NCI-H2029 treated with DMSO at 0.1 percent for 48 hours (cell line): ENCODE measurements at places on chromosomes 5 and 9.

GRCh38 chr5:7410936-7411511 is 15.1 kb downstream of the ADCY2 start:
- no peak for DNase-seq

GRCh38 chr5:54589786-54590185 is 72.2 kb downstream of the SNX18 start:
- DNase-seq: no peak

DNA sequence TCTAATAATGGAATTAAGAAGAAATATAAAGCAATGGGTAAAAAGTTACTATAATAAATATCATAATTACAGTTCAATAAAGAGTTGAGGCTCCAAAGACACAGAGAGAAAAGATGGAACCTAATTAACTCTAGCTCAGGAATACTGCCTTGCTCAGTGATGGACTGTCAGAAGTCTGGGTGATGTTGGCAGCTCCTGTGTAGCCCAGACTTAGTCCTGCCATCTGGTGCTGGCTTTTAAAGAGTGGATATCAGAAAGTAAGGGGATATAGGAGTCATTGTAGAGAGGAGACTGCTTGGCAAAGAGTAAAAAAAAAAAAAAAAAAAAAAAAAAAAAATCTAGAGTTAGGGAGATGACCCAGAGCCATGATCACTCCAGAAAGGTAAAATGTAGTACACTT is 551.9 kb upstream of the DMAC1 start:
- DNase-seq: no peak

DNA sequence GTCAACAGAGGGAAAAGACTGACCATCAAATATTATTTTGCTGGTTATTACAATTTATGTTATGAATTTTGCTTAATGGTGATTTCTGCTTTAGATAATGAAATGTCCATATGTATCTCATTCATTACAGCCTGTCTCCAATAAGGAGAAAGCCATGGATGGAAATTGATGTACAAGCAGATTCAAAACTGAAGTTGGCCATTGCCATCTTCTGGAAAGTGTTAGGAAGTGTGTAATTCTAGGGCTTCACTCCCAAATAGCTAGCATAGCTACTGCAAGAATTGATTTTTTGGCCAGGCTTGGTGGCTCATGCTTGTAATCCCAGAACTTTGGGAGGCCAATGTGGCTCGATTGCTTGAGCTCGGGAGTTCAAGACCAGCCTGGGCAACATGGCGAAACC is 45.8 kb downstream of the DYNC2I2 start:
- DNase-seq: no peak

DNA sequence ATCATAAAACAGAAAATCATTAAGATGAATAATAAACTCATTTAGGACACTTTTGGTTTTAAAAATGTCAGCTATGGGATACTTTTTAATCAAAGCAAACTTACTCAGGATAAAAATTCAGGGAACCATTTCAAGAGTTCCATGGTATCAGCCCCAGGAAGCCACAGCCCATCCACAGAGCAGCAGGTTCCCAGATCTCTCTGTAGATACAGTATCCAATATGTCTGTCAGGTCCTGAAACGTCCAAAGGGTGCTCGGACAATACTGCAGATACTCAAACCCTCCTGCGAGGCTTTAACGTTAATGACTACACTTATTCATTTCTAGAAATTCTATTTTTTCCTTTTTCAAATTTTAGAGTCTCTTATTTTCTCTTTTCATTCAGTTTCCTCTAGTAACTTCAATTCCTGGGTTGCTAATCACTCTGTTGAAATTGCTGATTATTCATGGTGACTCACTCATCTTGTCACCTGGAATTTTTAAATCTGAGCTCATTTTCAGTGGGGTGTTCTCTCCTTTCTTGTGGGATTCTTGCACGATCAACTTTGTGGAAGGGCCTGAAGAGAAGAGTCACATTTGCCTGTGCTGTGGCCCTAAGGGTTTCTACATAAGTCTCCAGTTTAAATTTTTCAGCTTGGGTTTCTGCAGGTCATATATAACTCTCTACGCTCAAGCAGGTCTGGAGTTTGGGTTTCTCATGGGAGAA is 435.8 kb downstream of the CTNND2 start:
- no peak for DNase-seq

DNA sequence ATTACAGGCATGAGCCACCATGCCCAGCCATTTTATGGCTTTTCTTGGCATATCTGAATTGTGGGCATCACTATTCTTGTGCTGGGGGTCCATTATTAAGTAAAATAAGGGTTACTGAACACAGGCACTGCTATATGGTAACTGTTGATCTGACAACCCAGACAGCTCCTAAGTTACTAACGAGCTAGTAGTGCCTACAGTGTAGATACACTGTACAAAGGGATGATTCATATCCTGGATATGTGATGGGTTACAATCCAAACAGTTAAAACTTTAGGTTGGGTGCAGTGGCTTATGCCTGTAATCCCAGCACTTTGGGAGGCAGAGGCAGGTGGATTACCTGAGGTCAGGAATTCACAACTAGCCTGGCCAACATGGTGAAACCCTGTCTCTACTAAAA is 4.3 kb downstream of the CD14 start:
- no peak for DNase-seq

GRCh38 chr9:75120686-75121085 is 32.4 kb downstream of the OSTF1 start:
- no peak for DNase-seq

GRCh38 chr9:27801545-27801944 is 228.3 kb upstream of the C9orf72 start:
- DNase-seq: no peak

DNA sequence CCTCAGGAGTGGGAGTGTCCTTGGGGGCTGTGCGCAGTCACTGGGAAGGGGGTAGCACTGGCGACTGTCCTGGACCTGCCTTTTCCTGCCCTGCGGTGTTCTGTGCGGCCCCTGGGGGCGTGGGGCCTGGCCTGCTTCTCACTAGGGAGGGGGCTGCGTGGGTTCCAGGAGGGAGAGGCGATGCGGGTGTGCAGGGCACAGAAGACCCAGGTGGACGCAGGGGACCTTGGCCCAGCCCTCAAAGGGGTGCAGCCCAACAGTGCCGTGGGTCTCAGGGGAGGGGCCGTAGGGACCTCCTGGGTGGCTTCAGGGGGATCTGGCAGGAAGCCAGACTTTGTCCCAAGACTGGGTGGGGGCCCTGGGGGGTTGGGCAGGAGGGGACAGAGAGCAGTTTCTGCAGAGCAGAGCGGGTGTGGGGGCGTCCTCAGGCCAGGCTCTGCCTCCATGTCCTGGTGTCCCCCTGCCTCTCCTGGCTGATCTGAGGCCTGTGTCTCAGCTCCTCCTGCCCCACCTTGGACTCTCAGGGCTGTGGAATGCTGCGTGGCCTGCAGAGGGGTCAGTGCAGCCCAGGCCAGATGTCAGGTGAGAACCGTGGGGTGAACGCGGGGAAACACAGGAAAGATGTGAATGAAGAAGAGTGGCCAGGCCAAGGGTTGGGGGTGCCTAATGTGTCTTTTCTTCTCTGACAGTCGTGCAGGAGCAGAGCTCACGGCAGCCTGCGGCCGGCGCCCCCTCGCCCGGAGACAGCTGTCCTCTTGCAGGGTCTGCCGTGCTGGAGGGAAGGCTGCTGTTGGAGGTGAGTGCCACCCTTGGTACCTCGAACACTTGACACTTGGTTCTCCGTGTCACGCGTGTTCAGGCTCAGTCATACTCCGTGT is 54.6 kb downstream of the AHRR start:
- no peak for DNase-seq

GRCh38 chr5:956941-957747 is 51.5 kb upstream of the NKD2 start:
- DNase-seq: no peak

- no peak for DNase-seq
Observed at GRCh38 chr5:53411388-53411787, 69.0 kb upstream of the FST start.

- peak; percentile 82 for DNase-seq
Observed at GRCh38 chr5:10601246-10602030, 37.6 kb downstream of the ANKRD33B start.

- DNase-seq: no peak
Observed at GRCh38 chr5:10056228-10056760, 193.4 kb downstream of the ATPSCKMT start.

DNA sequence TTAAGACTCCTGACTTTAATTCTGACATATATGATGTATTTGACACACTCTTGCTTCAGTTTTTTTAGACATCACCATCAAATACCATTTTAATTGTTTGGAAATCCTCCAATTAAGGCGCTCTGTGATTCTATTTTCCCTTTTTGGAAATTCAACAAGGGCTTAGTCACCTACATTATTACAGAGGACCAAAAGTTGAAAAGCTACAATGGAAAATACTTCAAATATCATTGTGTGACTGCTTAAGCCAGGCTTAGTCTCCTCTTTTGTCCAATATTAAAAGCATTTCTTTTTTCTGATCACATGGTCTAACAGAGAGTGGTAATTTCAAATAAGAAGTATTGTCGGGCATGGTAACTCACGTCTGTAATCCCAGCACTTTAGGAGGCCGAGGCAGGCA is 160.3 kb downstream of the CEMIP2 start:
- DNase-seq: no peak

GRCh38 chr9:81964218-81965171 is 21.2 kb downstream of the SPATA31D3 start:
- DNase-seq: peak; percentile 38

GRCh38 chr5:17316970-17317459 is 99.6 kb downstream of the BASP1 start:
- no peak for DNase-seq

GRCh38 chr9:99025616-99026270 is 79.2 kb upstream of the TGFBR1 start:
- no peak for DNase-seq

- no peak for DNase-seq
Observed at GRCh38 chr5:58087123-58087522, 372.8 kb downstream of the PLK2 start.

DNA sequence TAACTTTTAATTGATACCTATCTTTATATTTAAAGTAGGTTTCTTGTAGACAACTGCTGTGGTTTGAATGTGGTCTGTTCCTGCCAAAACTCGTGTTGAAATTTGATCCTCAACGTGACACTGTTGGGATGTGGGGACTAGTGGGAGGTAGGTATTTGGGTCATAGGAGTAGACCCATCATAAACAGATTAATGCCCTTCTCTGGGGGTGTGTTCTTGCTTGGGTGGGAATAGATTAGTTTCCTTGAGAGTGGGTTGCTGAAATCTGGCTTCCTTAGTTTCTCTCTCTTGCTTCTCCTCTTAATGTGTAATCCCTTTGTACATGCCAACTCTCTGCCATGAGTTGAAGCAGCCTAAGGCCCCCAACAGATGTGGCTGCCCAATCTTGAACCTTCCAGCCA is 34.6 kb upstream of the IPPK start:
- no peak for DNase-seq

DNA sequence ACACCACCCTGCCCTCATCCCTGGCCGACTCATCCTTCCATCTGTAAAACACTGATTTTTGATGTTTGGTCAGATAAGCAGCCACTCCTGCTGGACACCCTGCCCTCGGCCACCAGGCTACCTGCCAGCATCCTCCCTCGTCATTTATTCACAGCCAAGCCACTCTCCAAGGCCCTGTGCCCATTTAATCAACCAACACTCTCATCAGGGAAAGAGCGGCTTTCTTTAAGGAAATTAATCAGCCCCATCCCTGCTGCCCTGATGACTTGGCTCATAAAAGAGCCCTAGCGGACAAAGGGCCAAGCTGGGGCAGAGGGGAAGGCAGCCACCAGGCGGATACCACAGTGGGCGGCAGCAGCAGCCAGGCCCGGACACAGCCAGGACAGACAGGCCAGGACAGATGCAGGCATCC is 52.4 kb downstream of the GOLM1 start:
- DNase-seq: no peak

- peak; percentile 21 for DNase-seq
Observed at GRCh38 chr5:14204011-14204670, 61.0 kb downstream of the TRIO start.

DNA sequence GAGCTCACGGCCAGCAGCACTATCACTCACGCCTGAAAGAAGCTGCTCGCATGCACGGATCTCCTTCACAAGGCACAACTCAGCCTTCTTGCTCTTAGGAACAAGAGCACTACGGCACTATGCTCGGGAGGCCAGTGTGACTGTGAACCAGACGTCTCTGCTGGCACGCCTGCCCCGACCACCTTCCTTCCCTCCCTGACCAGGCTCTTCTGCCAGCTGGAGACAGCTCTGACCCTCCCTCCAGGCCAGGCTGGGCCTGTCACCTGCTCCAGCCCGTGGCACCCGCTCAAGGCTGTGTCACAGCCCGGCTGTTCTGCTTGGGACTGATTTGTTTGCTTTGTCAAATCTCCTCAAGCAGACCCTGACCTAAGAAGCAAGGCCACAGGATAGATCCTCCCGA is 7.0 kb downstream of the TBC1D9B start:
- no peak for DNase-seq

- no peak for DNase-seq
Observed at GRCh38 chr5:118711727-118712126, 276.6 kb downstream of the DTWD2 start.

DNA sequence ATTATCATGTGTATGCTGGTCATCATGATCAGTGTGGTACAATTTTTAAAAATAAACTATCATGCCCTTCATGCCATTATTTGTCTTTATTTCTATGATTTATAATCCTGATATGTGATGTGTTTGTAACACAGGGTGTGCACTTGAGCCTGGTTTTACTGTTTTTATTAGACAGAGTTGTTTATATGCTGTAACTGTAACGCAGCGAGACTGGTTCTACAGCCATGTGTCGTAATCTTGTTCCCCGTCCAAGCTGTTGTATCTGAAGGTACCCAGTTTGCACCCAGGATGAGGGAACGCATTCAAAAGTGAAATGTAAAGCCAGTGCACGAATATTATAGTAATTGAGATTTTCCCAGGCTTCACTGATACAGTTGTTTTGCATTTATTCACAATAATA is 28.2 kb downstream of the SNX18 start:
- no peak for DNase-seq

DNA sequence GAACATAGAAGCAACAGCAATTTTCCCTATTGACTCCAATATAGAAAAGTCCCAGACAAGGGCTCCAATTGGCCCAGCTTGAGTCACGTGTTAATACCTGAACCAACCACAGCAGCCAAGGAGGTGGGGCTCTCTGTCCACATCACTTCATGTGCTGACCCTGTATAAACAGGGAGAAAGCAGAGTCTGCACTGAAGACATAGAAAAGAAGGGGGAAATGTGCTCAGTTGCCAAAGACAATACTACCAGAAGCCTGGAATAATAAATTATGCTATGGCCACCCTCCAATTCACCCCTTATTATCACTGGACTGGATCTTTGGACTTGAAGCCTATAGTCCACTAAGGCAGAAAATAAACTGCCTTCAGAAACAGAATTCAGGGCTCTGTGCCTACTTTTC is 275.4 kb downstream of the EPB41L4A start:
- DNase-seq: no peak
